Activated CD4-positive, alpha-beta memory T cell treated with anti-CD3 and anti-CD28 coated beads for 36 hours (primary cell): ENCODE measurements at places on chromosomes 3 and 15. TPM values are rescaled to one million over a fixed set of nuclear protein-coding genes. Genes with fewer than 3 reads are reported as not detected.

DNA sequence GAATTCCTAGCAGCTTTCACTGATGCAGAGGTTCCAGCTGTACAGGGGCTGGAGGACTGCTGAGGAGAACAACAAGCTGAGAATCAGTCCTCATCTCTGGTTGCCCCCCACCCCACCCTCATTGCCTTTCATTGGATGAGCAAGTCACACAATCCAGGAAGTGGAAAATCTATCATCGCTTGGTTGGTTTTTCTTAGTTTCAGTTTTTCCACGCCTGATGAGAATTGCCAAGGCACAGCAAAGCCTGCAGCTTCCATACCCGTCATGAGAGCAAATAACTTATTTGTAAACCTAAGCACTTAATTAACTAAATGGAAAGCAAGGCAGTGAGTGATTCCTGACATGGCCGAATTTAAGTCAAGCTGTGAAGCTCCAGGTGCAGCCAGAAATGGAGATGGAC lies 21.4 kb upstream of the LIPC start:
- peak; percentile 36 for DNase-seq

Gene CASR
- 0.19 TPM for total RNA-seq

Gene FRMD5
- 0.31 TPM for total RNA-seq

GRCh38 chr15:80317389-80318182 lies 65.6 kb upstream of the CTXND1 start:
- peak; percentile 25 for DNase-seq

DNA sequence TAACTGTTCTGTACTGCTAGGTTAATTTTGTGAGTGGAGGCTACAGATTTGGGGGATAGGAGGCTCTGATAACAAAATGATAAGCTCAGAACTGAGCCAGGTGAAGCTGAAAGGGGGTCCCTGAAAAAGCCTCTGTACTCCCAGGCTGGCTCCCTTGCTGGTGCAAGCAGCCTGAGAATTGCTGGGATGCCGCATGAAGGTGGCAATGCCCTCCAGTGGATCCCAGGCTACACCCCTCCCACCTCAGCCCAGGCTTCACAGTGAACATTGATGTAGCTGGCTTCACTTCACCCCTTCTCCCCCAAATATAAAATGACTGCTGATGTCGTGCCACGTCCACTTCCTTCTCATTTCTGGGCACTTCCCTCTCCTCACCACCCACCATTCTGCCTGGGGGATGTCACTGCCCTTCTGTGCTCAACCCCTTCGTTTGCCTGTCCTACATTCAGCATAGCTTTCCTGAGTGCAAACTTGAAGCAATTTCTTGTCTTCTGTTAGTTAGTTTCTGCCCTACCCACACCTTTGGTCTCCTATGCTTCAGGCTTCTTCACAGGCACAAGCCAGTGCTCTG lies 9.7 kb upstream of the ARHGEF26 start:
- DNase-seq = no peak

Gene ITIH3
- not detected for total RNA-seq

DNA sequence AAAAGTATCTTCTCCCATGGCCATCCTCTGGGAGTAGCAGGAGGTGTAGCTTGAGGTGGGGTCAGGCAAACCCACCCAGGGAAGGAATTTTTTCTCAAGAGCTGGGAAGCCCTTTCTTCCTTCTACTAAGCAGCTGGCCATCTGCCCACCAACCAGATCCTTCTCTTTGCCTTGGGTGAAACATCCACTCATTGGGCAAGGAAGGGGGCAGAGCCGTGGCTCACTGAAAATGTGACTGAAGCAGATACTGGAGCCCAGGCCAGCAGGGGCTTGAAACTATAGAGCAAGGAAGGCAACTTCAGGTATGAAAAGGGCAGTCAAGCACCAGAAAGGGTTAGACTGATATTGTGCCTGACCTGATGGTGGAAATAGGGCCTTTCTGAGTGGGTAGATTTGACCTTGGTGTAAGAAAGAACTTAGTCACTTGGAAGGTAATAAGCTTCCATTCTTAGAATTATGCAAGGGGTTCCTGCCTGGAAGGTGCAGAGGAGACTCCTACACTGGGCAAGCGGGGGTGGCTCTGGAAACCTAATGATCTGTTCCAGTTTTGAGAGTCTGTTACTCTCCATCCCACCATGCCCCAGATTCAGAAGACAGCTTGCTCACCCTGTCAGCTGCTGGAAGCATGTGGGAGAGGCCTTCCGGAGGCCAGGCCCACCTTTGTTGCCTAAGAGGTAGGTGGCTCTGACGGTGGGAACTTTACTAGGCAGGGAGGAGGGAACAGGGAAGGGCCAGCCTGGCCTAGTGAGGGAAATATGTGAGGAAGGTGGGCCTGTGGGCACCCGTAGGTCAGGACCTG lies 22.0 kb upstream of the PLA2G4E start:
- DNase-seq = no peak

- DNase-seq = peak; percentile 82
Measured at GRCh38 chr15:69576035-69576526, 123.5 kb downstream of the RPLP1 start.

GRCh38 chr15:64762546-64762945 lies 12.8 kb downstream of the RBPMS2 start:
- no peak for DNase-seq

DNA sequence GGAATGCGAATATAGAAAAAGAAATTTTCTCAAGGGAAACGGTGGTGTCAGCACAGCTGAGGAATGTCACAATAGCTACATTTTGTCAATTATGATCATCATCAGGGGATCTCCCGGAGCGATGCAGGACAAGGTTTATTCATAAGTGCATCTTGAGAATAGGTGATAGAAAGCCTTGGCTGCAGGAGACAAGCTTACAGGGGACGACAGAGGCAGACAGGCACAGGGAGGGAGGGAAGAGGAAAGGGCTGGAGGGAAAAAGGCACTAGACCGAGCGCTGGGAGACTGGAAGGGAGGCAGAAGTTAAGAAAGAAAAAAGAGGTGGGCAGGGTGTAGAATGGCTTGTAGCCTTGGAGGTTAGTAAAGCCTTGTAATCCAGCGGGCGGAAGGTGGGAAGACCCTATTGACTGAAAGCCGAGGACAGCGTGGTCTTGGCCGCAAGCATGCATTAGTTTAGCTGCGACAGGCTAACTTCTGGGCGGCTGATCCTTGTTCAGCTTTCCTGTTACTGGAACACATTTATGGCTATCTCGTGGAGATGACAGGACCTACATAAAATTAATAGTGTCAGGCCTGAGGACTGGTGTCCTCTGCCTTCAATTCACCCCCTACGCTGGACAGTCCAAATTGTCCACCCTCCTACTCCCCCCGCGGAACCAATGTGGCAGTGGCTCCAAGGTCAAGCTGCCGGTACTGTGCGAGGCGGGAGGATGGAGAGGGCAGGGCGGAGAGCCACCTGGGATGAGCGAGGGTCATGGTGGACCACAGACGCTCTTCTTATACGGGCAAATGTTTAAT lies 1.4 kb upstream of the NECTIN3 start:
- DNase-seq = peak; percentile 12

Gene CYP1A2
- total RNA-seq = not detected

GRCh38 chr15:79881254-79881653 lies 15.6 kb downstream of the MTHFS start:
- DNase-seq = no peak

Gene TRIM42
- total RNA-seq = not detected

Gene C3orf20
- 0.07 TPM for total RNA-seq

DNA sequence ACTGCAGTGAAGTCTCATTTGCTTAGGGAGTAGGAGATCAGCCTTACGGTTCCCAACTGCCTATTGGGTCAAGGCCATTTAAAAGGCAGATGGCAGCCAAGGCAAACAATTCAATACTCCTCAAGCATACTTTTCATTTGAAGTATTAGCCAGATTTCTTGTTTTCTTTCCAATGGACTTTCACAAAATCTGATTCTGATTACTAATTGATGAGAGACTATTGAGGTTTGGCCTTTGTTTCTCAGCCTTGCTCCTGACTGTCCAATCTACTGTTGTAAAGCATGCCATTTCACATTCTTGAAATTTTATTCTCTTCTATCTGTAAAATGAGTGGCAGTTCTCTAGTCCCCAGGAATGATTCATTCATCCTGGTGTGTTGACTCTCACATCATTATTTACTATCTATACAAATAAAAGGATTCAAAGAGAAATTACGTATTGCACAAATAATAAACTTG lies 166.2 kb upstream of the TGFBR2 start:
- DNase-seq = no peak

Gene TMC3
- not detected for total RNA-seq

GRCh38 chr15:89774492-89774891 lies 1.6 kb upstream of the MESP2 start:
- DNase-seq = no peak

- DNase-seq = no peak
Measured at GRCh38 chr3:81291586-81291985, 469.9 kb downstream of the GBE1 start.

- DNase-seq = no peak
Measured at GRCh38 chr15:61871926-61872522, 188.2 kb downstream of the VPS13C start.

DNA sequence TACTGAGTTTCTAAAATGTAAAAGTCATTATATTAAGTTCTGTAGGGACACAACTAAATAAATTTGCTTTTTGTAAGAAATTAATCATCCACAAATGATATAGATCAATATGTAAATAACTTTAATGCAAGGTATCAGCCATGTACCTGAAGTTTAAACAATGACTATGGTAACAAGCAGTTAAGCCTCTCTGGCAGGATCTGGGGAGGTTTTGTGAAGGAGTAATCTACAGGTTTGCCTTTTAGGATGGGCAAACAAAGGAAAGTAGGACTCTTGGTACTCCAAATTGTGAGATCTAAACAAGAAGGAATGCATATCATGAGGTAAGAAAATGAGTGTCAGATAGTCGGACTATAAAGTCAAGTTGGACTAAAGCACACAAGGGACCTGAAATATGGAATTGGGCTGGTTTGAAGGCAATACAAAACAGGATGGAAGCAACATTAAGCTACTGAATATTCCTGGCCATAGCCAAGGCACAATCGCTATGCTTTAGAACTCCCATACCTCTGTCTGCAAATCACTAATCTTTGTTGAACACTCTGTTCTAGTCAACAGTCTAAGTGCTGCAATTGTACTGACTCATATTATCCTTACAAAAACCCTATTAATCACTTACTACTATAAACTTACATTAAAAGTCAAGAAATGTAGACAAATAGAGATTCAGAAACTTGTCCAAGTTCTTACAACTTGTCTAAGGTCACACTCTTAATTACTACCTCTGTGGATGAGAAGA lies 412.8 kb downstream of the DIPK2A start:
- no peak for DNase-seq

DNA sequence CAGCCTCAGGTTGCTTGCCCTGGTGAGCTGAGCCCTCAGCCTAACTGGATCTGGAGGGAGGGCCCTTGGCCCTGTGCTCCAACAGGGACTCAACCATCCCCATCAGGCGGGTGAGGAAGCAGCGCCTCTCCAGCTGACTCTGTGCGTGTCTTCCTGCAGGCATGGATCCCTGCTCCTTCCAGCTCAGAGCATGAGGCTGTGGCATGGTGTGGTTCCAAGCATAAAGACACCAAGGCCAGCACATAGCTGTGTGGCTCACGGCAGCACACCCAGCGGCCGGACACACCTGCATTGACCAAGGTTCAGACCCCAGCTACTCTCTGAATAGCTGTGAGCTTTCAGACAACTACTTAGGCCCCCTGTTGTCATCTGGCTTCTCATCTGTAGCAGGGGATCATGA lies 131.0 kb upstream of the PLXNA1 start:
- DNase-seq = no peak

- no peak for DNase-seq
Measured at GRCh38 chr15:49900006-49900902, 218.8 kb downstream of the ATP8B4 start.

- DNase-seq = peak; percentile 65
Measured at GRCh38 chr3:44323341-44323955, 15.1 kb upstream of the TCAIM start.

- no peak for DNase-seq
Measured at GRCh38 chr3:45575386-45575923, 19.1 kb upstream of the LIMD1 start.

Gene DUOX1
- total RNA-seq = 0.51 TPM

DNA sequence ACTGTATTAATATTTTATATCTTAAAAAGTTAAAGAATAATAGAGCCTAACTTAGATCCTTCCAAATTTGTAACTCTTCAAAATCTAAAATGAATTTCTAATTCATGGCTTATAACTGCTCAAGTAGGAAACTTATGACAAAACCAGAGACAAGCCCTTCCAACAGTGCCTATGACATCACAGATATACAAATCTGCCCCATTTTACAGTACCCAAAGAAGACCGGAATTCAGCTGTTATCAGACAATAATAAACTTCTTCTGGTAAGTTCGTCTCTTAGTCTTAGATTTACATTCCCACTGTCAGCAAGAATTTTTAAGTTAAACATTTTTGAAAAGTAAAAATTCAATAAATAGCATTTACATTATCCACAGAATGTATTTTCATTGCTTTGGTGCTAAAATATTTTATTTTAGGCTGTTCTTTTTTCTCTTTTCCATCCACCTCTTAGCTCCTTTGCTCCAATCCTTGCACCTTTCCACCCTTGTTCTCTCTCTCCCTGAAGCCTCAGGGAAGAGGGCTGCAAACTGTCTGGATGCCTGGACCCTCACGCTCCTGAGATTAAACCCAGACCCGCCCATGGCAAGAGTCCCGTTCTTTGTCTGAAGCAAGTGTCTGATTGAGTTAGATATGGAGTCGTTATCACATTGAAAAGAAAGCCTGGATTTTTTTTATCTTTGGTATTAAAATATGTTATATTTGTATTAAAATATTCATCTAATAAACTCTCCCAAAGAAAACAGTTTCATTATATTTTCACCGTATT lies 312.7 kb downstream of the ZBTB20 start:
- DNase-seq = no peak

- no peak for DNase-seq
Measured at GRCh38 chr3:30397030-30397429, 209.4 kb upstream of the TGFBR2 start.

DNA sequence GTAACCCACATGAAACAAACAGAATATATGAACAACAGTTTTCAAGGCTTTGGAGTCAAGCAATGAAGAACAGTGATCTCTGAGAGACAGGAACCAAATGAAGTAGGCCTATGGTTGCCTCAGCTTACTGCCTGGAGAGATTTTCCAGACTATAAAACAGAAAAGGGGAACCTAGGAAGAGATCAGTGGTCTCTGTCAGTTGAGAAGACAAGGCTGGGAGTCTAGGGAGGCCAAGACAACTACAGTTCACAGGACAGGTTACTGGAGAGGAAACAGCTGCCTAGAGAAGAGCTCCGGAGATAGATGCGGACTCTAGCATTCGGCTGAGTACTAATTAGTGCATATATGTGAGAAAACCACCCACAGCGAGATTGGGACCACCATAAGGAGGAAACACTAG lies 87.7 kb downstream of the PLCH1 start:
- DNase-seq = no peak

DNA sequence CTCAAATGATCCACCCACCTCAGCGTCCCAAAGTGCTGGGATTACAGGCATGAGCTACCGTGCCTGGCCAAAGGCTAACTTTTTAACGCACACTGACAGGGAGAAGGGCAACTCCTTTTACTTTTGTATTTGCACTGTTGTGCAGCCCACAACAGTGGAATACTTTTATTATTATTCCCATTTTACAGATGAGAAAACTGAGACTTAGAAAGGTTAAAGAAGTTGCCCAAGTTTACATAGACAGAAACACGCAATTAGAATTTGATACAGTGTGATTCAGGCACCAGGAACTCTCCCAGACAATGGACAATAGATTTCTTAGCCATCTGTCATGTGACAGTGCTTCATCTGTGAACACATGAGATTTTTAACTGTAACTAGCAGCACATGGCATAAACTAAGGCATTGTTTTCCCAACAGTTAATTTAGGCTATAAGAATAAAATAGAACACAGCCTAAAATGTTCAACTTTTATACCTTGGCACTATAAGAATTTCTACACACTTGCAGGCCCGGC lies 18.8 kb downstream of the STAG1 start:
- no peak for DNase-seq

- no peak for DNase-seq
Measured at GRCh38 chr3:152466784-152467183, 198.1 kb downstream of the MBNL1 start.

Gene PLCB2
- 70.7 TPM for total RNA-seq

Gene SI
- total RNA-seq = not detected
